CD4-positive, alpha-beta T cell treated with Interleukin-12 subunit alpha and Interleukin-12 subunit beta, for 1 hour (primary cell): ENCODE measurements at places on chromosomes 16 and 17.

DNA sequence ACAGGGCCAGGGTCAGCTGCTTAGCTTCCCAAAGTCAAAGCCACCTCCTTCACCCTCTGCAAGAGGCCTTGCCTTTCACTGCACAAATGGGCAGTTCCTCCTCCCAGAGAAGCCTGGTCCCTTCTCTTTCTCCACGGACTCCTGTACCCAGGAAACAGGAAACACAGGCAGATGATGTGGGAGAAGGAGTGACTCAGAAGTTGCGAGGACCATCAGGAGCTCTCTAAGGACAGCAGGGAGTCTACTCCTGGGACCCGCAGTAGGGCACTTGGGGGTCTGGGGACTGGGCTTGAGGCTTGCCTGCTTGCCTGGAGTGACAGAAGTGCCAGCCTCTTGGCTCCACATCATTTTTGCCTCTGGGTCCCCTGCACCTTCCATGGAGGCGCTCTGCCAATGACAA is 47.4 kb upstream of the KSR1 start:
- no peak for DNase-seq

- DNase-seq: no peak
Measured at GRCh38 chr16:85357924-85358505, 245.7 kb upstream of the CIBAR2 start.

- no peak for DNase-seq
Measured at GRCh38 chr16:87380881-87381280, 2.7 kb downstream of the FBXO31 start.

DNA sequence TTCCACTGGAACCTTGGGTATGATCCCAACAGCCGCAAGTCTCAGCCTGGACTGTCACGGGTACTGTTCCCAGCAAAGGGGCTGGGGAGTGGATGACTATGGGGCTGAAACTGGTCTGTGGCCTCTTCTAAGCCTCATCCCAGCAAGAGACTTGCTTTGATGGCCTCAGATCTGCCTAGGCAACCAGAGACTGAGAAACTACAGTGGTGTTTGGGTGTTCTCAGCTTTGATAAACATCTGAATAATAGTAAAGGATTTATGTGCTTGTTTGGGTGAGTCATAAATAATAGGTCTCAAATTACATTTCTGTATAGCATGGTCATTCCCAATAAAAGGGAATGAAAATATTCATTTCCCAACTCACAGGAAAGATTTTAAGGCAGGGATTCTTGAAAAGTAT is 30.2 kb upstream of the ULK2 start:
- DNase-seq: no peak

DNA sequence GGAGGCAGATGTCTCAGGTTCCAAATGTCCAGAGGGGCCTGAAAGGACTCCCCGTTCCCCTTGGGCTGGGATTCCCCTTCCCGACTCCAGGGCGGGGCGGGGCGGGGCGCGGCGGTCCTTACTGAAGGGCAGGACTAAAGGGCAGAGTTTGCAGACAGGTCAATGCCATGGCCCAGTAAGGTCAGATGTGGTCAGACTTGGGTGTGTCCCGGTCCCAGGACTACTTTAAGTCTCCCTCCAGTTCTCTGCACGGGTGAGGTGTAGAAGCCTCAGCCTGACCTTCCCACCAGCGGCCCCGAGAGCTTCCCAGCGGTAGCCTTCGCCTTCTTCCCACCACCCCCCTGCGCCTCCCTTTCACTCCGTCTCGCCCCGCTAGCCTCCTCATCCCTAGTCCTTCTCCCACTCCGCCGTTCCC is 532 bp downstream of the KDM6B start:
- peak; percentile 80 for DNase-seq

DNA sequence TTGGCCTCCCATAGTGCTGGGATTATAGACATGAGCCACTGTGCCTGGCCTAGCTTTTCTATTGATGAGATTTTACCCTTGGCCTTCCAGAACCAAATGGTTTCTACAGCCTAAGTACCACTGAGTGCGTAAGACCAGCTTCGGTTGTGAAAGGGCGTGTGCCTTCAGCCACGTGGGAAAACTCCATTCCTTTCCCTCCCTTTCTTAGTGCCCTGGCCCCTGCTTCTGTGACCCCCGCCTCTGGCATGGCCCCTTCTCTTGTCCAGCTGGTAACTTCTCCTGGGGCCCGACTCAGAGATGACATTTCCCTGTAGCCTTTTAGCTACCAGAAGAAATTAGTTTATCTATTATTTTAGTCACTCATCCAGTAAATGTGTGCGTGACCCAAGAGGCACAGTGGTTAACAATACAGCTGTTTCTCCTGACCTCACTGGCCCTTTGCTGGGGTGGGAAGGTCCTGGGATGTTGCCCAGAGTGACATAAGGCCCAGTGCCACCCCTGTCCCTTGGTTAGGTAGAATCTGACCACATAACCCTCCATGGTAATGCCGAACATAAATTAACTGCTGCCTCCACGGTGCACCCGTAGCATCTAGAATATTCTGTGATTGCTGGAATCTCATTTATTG is 97.3 kb downstream of the PLCG2 start:
- no peak for DNase-seq
